Esophagus mucosa (tissue), 1 donor: ENCODE measurements at places on chromosomes 7 and 10. TPM values are rescaled to one million over a fixed set of nuclear protein-coding genes. Genes with fewer than 3 reads are reported as not detected.
A peak's percentile ranks its signal among the peaks of the same experiment; 100 is the strongest.

The ASB4 gene
- not detected for total RNA-seq

The CPA2 gene
- not detected for total RNA-seq

The SEMA3E gene
- 0.44 TPM for total RNA-seq

The GJD4 gene
- not detected for total RNA-seq

The CD36 gene
- 4.2 TPM for total RNA-seq

The CDC14C gene
- total RNA-seq, result not detected

The PALD1 gene
- total RNA-seq, result 4.6 TPM

The TMEM106B gene
- 19.9 TPM for total RNA-seq

- ATAC-seq, result no peak
These were observed 359.8 kb downstream of the FRMD4A start for GRCh38 chr10:13970957-13971353.

GRCh38 chr7:20596653-20597052 lies 18.8 kb upstream of the ABCB5 start:
- ATAC-seq, result no peak

DNA sequence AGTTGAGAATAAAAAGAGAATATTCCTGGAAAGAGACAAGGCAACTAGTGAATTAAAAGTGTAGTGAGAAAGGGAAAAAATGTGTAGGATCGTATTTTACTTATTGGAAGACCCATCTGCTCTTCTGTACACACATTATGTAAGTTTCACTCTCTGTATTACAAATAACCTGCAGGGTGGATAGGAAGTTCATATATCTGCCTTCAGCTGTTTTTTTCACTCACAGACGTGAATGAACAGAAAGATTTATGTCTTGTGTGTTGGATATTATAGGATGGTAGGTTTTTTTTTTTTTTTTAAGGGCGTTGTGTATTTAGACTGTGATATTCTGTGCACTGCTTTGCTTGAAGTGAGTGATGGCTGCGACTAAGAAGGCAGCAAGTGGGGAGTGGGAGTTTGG lies 266.5 kb downstream of the AUTS2 start:
- no peak for ATAC-seq

- no peak for ATAC-seq
These were observed 77.1 kb downstream of the MAP3K8 start for GRCh38 chr10:30510932-30511700.

DNA sequence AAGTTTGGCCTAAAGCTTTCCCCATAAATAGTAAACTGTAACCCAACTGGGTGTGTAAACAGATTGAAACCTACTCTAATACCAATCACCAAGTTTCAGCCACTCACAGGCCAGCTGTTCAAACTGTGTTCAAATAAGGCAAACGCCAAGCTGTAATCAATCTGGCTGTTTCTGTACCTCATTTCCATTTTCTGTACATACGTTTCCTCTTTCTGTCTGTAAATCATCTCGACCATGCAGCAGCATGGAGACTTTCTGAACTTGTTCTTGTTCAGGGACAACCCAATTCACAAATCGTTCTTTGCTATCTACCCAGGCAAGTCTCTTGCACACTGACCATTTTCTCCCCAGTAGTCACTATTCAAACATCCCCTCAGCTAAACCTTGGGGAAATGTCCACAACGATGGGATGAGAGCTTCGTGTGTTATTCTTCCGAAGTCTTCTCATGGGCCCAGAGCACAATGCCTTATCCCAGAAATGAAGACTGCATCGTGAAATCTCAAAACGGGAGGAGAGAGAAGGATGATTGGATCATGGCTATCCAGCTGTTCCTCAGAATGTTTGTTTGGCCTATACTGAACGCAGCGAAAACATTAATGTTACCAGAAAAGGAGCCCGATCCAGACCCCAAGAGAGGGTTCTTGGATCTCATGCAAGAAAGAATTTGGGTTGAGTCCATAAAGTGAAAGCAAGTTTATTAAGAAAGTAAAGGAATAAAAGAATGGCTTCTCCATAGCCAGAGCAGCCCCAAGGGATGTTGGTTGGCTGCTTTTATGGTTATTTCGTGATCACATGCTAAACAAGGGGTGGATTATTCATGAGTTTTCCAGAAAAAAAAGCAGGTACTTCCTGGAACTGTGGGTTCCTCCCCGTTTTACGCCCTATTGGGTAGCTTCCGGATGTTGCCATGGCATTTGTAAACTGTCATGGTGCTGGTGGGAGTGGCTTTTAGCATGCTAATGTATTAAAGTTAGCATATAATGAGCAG lies 86.2 kb downstream of the SLC16A9 start:
- ATAC-seq, result no peak

DNA sequence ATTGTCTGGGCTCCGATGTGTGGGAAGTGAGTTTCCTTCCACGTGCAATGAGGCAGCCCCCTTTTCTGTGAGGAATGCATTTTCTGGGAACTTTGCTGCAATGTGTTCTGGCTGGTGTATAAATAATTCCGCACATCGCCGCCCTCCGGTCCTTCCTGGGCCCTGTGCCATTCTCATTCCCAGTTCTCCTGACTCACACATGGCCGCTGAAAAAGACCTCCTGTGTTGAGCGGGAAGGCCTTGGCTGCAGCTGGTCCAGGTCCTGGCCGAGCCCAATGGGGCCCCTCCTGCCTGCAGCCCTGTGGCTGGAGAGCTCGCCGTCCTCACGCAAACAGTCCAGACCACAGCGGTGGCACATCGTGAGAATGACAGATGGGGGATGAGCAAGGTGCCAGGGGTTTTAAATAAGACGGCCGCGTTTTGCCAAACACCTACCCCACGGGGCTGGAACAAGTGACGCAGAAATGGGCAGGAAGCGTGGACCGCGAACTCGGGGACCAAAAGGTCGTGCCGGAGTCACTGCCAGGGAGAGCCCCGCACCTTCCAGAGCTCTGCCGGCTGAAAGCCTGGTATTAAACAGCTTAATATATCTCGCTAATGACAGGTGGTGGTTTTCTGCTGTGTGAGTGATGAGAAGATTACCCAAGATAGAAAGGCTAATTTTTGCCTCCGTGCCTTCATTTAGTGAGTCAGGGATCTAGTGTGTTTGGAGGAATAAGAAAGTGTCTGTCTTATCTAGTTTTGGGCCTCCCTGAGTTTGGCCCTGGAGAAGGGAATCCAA lies 37.0 kb downstream of the FAM20C start:
- peak; percentile 10 for ATAC-seq

GRCh38 chr7:12327922-12328321 lies 75.7 kb downstream of the VWDE start:
- ATAC-seq, result no peak

DNA sequence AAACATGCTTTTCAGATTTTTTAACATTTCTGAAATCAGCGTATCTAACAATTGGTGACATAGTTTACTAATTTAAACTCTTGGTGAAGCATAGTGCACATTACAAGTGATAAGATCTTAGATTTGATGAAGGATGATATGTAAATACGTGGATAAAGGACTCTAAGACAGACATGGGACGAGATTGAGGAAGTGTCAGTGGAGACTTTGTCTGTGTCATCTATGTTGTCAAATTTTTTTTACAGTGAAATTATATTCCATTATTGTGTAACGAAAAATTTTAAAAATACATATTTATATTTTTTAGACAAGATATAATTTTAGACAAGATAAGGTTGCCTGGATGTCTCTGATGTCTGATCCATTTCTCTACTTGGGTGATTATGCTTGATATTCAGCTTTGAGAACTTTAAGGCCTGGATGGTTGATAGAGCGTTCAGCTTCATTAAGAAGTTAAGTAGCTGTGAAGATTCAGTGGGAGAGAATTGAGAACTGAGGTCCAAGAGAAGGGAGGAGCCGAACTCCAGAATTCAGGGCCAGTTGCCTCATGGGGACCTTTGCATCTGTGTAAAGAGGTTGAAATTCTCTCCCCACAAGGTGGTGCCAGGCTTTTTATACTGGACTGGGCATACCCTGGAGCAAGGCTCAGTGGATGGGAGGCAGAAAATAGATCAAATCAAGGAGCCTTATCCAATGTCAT lies 62.7 kb downstream of the KAT6B start:
- ATAC-seq, result no peak

DNA sequence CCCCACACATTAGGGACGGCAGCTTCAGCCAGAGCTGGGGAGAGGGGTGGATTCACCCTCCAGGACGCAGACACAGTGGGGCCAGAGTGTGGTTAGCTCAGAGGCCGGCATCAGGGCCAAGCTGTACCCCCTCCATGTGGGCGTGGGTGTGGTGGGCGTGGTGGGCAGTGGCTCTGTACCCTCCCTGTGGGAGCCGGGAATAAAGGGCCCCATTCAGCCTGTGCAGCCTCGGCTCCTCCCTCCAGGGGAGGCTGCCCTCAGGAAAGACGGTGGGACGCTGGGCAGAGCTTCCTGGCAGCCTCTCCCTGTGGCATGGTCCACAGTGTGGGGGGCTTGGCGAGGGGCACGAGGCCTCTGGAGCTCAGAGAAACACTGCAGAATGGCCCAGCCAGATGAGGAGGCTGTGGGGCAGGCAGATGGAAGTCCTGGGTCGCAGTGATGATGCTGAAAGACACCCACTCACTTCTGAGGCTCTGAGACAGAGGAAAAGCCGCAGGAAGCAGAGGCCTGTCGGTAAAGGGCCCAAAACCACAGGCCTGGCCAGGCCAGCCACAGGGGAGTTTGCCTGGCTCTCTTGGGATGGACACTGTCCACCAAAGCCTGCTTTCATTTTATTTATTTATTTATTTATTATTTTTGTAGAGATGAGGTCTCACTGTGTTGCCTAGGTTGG lies 108.0 kb downstream of the SH3PXD2A start:
- ATAC-seq, result peak; percentile 25

- no peak for ATAC-seq
These were observed 979 bp downstream of the LRRC4 start for GRCh38 chr7:128030263-128030653.

DNA sequence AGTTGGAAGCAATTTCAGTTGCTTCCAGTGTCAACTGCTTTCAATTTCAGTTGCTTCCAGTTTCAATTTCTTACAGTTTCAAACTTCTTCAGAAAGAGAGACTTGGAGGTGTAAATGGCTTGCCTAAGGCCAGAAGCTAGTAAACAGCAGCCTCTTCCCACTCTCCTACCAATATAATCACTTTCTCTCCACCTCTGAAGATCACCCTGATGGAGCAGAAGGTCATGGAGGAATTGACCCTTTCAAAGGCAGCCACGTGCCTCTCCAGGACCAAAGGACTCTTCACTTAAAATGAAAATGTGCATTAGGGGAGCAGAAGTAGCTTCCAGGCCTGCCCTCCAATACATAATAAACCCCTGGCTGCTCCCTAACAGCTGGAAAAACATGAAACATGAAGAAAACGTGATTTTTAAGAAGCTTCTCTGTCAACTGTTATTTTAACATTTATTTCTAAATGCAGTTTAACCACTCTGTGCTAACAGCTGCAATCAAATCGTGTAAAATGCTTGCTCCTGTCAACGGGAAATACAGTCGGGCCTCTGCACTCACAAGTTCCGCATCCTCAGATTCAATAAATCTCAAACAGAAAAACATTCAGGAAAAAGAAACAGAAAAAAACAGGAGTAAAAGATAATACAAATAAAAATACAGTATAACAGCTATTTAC lies 1020.6 kb downstream of the XPNPEP1 start:
- ATAC-seq, result no peak

DNA sequence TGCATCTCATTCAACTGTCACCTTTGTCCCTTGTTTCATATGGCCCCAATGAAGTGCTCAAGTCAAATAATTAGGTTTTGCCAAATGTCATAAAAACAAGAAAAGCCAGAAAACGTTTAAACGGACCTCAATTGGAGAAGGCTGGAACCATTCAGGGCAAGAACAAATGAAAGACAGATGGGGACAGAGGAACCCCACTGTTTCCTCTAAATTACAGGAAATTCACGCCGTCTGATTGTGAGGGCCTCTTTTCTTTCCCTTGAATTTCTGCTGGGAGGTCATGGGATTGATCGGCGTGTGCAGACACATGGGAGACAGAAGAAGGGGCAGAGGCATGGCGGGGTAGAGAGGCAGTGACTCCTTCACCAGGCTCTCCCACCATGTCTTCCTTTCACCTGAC lies 656.4 kb downstream of the KCNMA1 start:
- ATAC-seq, result no peak

GRCh38 chr10:35979116-35979515 lies 337.0 kb upstream of the FZD8 start:
- ATAC-seq, result no peak

- no peak for ATAC-seq
These were observed 9.5 kb upstream of the TLX1 start for GRCh38 chr10:101121654-101122031.

DNA sequence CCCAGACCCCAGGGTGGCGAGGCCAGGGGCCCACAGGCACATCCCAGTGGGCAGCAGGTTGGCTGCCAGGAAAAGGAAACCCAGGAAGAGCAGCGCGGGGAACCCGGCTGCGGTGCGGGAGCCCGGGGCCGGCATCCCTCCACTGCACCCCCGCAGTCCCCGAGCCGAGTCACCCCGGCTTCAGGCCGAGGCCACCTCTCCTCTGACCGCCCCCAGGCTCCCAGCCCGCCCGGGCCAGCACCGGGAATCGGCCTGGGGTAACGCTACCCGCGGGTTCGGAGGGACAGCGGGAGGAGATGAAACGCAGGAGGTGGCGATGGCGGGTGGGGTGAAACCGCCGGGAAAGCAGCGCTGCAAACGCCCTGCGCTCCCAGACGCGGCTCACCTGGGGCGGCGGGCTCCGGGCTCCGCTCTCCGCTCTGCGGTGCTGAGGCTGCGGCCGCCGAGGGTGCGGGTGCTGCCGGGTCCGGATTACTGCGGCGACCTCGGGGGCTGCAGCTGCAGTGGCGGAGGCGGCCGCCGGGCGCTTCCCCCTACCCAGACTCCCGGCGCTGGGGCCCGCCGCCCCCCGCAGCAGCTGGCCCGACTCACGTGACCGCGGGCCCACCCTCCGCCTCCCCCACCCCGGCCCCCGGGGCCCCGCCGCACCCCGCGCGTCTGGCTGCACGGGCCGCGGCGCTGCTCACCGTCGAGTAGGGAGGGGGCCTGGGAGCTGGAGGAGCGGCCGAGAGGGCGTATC lies at the start of gene SCRN1:
Gene SCRN1, minus strand, starts transcription at position 545 of the 739 bp plus-strand sequence. CDS start 20,734 bp downstream, outside the sequence.
- peak; percentile 71 for ATAC-seq

- ATAC-seq, result no peak
These were observed 69.0 kb upstream of the LRRC17 start for GRCh38 chr7:102843850-102844249.

DNA sequence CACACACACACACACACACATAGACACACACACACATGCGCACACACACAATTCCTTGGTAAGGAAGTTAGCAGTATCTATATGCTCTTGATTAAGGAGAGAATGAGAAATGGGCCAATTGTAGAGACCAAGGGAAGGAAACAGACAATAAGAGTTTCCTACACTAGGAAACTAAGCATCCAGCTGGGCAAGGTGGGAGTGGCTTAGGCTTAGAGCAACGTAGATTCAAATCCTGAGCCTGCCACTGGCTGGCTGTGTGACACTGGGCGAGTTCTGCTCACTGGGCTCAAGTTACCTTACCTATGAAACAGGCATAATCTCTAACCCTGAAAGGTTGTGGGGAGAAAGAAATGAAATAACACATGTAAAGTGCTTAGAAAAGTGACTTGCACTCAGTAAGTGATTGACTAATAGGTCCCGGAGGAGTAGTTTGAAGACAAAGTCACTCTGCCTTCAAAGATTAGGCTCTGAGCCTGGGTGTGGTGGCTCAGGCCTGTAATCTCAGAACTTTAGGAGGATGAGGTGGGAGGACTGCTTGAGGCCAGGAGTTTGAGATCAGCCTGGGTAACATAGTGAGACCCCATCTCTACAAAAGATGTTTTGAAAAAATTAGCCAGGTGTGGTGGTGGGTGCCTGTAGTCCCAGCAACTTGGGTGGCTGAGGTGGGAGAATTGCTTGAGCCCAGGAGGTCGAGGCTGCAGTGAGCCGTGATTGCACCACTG lies 701.4 kb downstream of the PARD3 start:
- no peak for ATAC-seq
